ENCODE measurements at places on chromosomes 7 and 10.
A peak's percentile ranks its signal among the peaks of the same experiment; 100 is the strongest.

DNA sequence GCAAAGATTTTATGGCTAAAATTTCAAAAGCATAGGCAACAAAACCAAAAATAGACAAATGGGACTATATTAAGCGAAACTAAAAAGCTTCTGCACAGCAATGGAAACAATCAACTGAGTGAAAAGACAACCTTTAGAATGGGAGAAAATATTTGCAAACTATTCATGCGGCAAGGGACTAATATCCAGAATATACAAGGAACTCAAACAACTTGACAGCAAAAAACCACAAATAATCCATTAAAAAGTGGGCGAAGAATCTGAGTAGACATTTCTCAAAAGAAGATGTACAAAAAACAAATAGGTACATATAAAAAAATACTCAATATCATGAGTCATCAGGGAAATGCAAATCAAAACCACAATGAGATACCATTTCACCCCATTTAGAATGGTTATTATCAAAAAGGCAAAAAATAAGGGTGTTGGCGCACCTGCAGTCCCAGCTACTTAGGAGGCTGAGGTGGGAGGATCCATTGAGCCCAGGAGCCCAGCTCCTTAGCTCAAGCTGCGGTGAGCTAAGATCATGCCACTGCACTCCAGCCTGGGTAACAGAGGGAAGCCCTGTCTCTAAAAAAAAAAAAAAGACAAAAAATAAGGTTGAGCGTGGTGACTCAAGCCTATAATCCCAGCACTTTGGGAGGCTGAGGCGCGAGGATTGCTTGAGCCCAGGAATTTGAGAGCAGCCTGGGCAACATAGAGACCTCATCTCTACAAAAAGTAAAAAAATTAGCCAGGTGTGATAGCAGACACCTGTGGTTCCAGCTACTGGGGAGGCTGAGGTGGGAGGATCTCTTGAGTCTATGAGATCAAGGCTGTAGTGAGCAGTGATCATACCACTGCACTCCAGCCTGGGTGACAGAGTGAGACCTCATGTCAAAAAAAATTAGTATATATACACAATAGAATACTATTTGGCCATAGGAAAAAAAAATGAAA is 4.2 kb upstream of the CCM2 start:
- no peak for DNase-seq

- DNase-seq: peak; percentile 60
Measured at GRCh38 chr7:155375337-155376277, 77.9 kb downstream of the INSIG1 start.

DNA sequence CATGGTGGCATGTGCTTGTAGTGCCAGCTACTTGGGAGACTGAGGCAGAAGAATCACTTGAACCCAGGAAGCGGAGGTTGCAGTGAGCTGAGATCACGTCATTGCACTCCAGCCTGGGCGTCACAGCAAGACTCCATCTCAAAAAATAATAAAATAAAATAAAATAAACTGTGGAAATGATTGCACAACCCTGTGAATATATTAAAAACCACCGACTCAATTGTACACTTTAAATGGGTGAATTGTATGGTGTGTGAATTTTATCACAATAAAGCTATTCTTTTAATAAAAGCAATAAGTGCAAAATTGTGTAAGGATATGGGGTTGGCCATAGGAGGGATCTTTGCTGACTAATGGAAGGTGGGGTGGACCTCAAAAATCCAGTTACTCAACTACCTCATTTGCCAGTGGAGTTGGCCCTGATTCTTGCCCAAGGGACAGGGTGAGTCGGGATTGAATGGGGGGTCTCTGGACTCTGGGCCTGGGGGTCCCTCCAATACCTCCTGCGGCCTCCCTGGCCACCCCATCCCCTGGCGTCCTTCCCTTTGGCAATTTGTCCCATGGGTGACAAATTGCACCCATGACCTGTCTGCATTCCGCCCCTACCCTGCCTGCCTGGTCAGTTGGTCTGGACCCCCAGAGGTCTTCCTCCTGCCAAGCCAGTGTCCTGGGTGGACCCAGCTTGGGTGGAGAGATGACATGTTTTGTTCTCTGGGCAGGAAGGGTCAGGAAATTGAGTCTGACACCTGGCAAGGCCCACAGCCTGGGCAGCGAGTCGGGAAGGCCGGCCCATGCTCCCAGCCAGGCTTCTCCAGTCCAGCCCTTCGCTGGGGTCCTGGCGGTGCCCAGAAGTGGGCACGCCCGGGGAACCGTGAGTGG is 61.7 kb upstream of the ELN start:
- no peak for DNase-seq

DNA sequence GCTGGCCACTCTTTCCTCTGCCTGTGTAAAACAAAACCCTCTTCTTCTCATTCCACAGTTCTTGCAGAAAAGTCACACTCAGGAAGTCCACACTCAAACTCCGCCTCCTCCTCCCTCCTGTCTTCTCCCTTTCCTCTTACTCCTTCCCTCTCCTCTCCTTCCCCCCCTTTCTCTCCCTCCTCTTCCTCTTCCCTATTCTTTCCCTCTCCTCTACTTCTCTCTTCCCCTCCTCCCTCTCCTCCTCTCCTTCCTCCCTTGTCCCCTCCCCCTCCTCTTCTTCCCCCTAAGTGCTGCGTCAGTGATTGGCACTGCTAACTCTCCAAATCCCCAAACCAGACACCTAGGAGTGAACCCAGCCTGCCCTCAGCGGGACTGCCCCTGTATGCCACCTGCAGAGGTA is 67.0 kb downstream of the ZNF467 start:
- no peak for DNase-seq

DNA sequence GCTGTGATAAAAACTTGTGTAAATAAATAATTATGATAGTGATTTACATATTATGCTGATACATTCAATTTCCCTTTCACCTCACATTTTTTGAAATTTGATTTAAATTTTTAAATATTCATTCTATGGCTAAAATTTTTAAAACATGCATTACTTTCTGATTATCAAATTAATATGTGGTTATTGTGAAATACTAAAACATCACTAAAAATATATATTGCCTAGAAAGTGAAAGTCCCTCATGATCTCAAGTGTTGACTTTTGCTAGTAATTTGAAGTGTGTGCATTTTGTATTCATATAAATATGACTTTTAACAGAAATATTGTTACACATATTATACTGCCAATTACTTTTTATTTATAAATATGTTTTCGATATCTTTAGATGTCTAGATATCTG is 3.1 kb downstream of the LRRC72 start:
- no peak for DNase-seq

DNA sequence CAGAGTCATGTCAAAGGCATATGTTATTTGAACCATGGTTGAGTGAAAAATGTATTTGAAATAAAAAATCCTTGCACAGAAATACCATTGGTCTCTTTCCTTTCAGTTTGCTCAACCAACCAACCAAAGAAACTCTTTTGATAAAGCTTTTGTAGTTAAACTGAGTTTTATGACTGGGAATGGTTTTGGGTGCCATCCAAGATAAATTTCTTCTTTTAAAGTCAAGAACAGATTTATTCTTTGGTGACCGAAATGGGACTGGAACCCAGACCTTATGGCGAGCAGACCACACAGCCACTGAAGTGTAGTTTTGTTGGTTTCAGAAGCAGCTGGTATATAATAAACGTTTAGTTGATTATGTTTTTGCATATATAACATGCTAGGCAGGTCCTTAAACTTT is 2.8 kb upstream of the GALNT17 start:
- no peak for DNase-seq

Data from DMS79 treated with DMSO at 0.1 percent for 48 hours (cell line).